ENCODE measurements at places on chromosomes 7 and 10.

GRCh38 chr7:108805808-108806397 lies 236.2 kb downstream of the DNAJB9 start:
- DNase-seq: peak; percentile 55

DNA sequence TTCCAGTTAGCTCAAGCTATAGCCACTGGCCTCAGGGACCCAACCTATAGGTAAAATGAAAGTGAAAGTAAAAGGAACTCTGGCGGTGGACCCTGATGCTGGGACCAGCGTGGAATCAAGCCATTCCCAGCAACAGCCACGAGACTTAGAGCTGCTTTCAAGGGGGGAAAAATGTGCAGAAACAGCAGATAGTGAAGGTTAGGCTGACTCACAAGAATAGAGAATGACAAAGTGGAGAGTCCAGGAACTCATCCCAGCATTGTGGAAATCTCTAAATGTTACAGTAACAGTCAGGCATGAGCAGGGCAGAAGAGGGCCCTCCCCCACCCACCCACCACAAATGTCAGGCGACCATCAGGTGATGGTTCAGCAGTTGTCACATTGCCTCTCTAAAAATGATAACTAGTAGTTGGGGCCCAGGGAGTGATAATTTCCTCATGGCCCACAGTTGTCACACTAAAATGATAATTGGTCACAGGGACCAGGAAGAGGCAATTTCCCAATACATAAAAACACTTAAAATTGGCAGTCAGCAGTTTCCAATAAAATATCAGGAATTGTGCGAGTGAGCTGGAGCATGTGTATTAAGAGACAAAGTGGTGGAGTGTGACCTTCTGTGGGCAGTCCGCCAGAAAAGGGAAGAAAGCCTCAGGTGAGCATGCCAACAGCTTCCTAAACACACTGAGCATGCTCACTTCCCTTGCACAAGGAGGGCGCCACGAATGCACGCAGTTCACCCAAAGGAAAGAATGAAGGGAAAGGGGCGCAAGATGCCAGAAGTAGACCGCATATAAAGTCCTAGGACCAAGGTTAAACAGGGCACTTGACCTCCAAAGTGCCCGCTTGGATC lies 129.8 kb upstream of the PPP1R3A start:
- no peak for DNase-seq

- DNase-seq: no peak
Measured at GRCh38 chr7:47420122-47420780, 161.7 kb downstream of the TNS3 start.

GRCh38 chr7:927031-927671 lies 27.3 kb downstream of the ADAP1 start:
- DNase-seq: no peak

- no peak for DNase-seq
Measured at GRCh38 chr7:157779206-157779605, 442.4 kb downstream of the DNAJB6 start.

- DNase-seq: peak; percentile 71
Measured at GRCh38 chr7:91263384-91264045, 718 bp upstream of the FZD1 start.

DNA sequence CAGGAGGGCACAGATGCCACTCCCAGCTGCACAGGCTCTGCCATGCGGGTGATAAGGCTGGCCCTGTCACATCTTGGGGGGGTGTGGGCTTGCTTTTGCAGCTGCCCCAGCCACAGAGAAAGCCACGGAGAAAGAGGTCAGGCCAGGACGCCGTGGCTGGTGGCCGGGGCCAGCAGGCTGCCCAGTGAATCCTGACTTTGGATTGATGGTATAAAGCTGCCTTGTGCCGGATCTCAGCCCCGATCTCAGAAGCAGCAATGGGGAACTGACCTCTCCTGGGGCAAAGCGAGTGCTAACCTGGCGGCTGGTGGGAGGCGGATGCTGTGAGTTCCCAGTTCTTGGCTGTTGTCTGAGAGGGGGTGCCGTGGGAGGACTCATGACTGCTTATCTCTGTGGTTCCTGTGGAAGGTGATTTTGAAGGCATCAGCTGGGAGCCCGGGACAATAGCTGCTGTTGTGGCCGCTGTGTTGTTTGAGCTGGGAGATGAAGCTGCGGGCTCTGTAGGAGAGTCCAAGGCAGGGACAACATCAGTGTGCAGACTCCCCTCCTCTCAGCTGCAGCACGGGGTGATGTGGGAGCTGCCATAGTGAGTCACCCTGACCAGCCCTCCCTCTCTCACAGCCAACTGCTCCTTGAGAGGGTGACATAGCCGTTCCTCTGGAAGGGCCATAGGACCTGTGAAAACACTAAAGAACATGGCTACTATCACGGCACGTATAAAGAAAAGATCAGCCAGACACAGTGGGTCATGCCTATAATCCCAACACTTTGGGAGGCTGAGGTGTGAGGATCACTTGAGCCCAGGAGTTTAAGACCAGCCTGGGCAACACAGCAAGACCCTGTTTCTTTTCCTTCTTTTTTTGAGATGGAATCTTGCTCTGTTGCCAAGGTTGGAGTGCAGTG lies 17.0 kb downstream of the IL15RA start:
- DNase-seq: peak; percentile 46

- no peak for DNase-seq
Measured at GRCh38 chr10:91975438-91975837, 51.9 kb downstream of the BTAF1 start.

- DNase-seq: peak; percentile 74
Measured at GRCh38 chr7:27184337-27185012, 557 bp downstream of the HOXA11 start.

- DNase-seq: no peak
Measured at GRCh38 chr7:13262929-13263530, 575.6 kb downstream of the ARL4A start.

GRCh38 chr10:101052285-101052684 lies 9.5 kb upstream of the KAZALD1 start:
- DNase-seq: no peak

- DNase-seq: peak; percentile 90
Measured at GRCh38 chr7:101162551-101163278, 2.7 kb downstream of the VGF start.

DNA sequence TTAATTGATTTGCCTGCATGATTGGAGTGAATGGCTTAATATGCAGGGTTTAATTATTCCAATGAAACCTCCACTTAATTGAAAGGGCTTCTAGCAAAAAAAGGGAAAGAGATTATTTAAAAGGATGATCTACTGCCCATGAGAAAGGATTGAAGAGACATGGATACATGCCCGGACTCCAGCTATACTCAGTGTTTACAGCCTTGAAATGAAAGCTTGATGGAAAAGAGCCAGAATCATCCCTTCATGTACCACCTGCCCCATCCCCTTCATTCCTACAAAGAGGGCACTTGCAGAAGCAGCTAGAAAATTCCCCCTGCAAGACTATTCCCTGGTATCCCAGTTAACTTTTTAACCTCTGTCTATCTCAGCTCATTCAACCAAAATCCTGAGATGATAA lies 78.4 kb downstream of the CARD11 start:
- DNase-seq: no peak

DNA sequence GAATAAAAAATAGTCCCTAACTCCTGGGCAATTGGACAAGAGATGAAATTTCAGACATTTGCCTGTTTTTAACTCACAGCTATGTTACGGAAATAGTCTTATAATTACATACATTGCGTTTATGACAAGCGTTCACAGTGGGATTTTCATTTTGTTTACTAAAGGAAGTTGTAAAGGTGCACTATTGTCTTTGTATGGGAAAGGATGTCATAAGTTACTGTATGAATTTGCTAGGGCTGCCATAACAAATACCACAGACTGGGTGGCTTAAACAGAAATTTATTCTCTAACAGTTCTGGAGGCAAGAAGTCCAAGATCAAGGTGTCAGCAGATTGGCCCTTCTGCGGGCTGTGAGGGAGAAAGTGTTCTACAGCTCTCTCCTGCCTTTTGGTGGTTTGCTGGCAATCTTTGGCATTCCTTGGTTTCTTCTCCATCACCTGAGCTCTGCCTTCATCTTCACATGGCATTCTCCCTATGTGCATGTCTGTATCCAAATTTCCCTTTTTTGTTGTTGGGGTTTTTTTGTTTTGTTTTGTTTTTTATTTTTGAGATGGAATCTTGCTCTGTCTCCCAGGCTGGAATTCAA lies 5.6 kb downstream of the NFE2L3 start:
- DNase-seq: no peak

GRCh38 chr10:103470761-103471653 lies 8.0 kb downstream of the CALHM3 start:
- peak; percentile 81 for DNase-seq

- no peak for DNase-seq
Measured at GRCh38 chr10:14396411-14397048, 65.8 kb upstream of the FRMD4A start.

DNA sequence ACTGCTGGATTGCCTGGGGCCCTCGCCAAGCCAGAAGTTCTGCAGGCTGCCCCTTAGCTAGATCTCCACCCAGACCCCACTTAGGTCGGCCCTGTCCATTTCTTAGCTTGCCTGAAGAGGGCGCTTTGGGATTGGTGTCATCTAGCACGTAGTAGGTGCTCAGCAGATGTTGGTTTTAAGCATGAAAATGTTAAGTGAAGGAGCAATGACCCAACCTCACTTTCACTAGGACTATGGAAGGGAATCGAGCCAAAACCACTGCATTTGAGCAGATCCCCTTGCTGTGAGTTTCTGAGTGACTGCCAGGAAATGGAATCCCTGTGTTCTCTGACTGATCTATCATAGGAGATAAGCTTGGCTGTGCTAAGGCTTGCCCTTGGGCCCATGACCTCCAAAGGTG lies 131.7 kb upstream of the EEPD1 start:
- peak; percentile 81 for DNase-seq

DNA sequence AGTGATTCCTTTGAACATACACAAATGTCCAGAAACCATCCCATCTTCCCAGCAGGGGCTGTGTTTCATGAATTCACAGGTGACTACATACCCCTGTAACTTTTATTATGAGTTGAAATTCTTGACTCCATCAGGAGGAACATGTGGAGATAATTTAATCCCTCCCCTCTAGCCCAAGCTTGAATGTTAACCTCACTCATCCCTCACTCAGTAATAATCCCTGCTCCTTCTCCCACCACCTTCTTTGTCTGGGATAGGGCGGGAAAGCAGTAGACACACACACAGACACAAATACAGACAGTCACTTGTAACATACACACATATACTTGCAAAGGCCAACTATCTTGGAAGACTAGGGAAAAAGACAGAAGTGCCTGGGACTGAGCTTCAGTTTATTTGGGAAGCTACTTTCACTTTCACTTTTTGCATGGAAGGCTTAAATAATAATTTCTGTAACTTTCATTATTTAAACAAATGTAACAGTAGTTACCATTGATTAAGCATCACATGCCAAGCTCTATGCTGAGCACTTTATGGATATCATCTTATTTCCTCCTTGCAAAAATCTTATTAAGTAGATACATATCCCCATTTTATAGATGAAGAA lies 7.3 kb downstream of the AASS start:
- no peak for DNase-seq

- DNase-seq: no peak
Measured at GRCh38 chr10:58373442-58373827, 11.8 kb upstream of the TFAM start.

- DNase-seq: peak; percentile 65
Measured at GRCh38 chr7:29127527-29127926, 18.8 kb downstream of the CPVL start.

- no peak for DNase-seq
Measured at GRCh38 chr7:8597565-8597964, 164.2 kb downstream of the NXPH1 start.

GRCh38 chr10:93514521-93514920 lies 18.1 kb downstream of the CEP55 start:
- DNase-seq: no peak

GRCh38 chr10:100551196-100551595 lies 15.5 kb downstream of the HIF1AN start:
- no peak for DNase-seq

GRCh38 chr7:36639826-36640225 lies 84.5 kb downstream of the AOAH start:
- DNase-seq: peak; percentile 30

DNA sequence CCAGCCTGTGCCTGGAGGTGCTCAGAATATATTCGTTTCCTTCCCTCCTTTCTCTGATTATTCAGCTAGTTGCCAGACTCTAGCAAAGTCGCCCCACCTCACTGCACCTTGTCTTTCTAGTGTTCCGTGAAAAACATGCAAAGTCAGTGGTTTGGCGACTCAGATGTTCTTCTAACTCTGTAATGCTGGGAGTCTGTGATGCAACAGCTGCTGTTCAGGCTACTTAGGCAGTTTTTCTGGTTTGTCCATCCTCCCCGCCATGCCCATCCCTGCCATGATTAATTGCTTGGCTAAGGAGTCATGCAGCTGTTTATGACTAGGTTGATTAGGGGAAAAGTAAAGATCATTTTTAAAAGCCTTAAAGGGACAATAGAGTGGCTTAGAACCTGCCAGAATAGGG lies 99.4 kb downstream of the MTPN start:
- DNase-seq: no peak

DNA sequence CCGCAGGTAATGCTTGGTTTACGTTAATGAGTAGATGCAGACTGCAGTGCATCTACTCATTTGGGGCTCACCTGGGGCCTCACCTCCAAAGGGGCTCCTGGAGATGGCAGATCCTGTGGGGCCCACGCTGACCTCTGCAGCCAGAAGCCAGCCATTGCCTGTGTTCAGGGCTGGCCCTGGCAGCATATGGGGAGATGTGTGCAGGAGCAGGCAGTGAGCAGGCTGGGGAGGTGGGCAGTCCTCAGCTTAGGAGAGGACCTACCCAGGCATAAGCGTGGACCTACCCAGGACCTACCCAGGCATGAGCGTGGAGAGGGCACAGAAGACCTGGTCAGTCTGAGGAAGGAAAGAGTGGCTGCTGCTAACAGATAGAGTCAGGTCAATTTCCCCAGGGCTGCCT lies 178.5 kb downstream of the PTPRN2 start:
- no peak for DNase-seq

Data from endodermal cell (in vitro differentiated cells).